ENCODE measurements at places on chromosomes 7 and 10.

DNA sequence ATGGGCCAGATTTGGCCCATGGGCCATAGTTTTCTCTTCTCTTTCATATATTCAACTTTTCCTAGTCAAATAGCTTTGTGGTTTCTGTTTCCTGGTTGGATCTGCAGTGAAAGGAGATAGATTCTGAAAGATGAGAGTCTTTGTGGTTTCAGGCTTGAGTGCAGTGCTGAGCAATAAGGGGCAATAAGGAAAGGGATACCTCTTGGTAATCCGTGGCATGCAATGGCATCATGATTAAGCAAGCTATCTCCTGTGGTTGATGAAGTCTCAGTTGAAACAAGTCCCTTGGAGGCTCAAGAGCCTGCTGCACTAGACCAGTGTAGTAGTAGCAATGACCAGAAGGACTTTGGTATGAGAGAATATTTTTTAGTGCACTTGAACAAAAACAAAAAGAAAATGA, 187.7 kb upstream of the CNTNAP2 start:
- DNase-seq: no peak

- no peak for DNase-seq
These were observed 17.0 kb upstream of the ECHDC3 start for GRCh38 chr10:11724938-11725776.

DNA sequence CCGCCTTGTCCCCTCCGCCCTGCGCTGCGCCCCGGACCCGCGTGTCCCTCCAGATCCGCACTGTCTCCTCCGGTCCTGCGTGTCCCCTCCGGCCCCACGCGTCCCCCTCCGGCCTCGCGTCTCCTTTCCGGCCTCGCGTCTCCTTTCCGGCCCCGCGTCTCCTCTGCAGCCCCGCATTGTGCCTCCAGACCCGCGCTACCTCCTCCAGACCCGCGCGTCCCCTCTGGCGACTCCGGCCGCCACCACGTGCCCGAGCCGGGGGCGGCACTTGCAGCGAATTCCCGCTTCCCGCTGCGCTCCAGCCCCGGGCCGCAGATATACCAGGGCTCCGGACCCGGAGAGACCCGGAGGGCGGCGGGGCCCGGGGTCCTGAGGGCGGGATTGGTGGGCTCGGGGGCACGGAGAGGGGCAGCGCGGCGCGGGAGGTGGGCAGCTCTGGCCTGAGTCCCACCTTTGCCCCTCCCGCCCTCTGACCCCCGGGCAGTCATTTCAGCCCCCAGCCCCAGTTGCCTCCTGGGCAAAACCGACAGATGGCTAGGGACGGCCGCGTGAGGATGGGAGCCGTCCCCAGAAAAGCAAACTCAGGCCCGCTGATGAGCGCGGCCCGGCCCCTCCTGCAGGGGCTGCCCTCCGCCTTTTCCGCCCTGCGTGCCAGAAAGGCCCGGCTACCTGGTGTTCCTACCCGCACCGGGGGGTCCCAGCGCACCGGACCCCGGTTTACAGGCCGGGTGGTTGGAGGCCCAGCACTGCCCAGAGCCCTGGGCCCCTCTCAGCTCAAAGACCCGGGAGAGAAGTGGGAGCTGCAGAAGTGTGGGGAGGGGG, 56.5 kb downstream of the RBM17 start:
- peak; percentile 24 for DNase-seq

DNA sequence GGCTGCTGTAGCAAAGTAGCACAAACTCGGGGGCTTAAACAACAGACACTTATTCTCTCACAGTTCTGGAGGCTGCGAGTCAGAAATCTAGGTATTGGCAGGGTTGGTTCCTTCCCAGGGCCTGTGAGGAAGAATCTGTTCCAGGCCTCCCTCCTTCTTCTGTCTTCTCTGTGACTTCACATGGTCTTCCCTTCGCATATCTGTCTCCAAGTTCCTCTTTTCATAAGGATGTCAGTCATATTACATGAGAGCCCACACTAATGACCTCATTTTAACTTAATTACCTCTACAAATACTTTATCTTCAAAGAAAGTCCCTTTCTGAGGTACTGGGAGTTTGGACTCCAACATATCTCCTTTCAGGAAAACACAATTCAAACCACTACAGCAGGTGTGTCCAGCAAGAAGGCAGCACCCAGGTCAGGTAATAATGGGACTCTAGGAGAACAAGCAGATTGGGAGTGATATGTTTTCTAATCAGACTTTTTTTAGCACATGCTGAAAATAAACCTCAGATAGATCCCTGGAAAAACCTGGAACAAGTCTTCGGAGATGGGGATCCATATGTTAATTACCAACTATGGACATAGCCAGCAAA, 11.7 kb downstream of the CREB5 start:
- no peak for DNase-seq

GRCh38 chr10:132423966-132424861, 27.2 kb downstream of the PWWP2B start:
- DNase-seq: no peak

- no peak for DNase-seq
These were observed 231.3 kb downstream of the MDFIC start for GRCh38 chr7:115153176-115153575.

- no peak for DNase-seq
These were observed 81.4 kb downstream of the TCERG1L start for GRCh38 chr10:131230166-131230565.

DNA sequence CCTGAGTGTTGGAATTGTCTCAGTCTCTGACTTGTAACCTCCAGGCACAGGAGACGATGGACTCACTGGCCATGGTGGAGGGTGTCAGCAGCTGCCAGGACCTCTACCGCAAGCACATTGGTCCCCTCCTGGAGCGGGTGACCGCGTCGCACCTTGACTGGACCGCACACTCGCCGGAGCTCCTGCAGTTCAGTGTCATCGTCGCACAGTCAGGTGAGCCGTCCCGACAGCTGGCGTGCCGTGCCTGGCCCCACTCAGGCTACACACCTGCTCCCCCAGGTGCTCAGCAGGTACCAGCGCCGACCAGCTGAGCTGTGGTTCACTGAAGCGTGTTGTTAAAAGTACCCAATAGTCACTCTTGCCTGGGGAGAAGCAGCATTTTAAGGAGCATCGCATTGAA, 36.7 kb upstream of the PRKAR1B start:
- no peak for DNase-seq

DNA sequence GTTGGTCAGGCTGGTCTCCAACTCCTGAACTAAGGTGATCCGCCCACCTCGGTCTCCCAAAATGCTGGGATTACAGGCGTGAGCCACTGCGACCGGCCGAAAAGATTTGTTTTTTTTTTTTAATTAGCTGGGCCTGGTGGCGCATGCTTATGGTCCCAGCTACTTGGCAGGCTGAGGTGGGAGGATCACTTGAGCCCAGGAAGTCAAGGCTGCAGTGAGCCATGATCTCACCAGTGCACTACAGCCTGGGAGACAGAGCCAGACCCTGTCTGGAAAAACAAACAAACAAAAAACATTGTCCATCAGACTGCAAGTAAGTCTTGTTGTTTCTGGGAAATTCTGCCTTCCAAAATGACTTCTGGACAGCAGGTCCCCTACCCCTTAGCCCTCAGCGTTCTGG, 16.3 kb upstream of the ZNF212 start:
- DNase-seq: no peak

DNA sequence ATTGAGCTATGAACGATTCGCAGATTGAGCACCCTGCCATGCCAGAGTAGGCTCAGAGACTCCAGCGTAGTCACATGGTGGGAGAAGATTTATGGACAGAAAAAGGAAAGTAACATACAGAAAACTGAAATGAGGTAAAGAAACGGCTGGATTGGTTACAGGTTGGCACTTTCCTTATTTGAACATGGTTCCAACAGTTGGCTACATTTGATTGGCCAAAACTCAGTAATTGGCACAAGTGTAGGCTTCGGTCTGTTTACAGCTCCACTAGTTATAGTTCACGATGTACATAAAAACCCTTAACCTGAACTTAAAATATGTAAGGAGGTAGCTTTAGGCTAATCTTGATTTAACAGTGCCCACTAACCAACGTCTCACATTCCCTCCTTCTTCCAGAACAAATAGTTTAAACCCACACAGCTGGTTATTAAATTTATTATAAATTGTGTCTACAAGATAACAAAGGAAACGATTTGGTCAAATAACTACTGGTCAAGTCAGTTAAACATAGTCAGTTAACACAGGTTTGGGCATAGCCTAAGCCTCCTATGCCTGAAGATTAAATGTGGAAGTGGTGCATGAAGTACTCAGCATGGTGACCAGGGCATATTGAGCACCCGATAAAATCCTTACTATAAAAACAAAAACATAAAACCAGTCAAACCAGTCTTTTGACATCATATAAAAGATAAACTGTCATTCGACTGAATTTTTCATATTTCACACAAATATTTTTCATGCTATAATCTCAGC, 17.9 kb upstream of the MTERF1 start:
- DNase-seq: no peak

DNA sequence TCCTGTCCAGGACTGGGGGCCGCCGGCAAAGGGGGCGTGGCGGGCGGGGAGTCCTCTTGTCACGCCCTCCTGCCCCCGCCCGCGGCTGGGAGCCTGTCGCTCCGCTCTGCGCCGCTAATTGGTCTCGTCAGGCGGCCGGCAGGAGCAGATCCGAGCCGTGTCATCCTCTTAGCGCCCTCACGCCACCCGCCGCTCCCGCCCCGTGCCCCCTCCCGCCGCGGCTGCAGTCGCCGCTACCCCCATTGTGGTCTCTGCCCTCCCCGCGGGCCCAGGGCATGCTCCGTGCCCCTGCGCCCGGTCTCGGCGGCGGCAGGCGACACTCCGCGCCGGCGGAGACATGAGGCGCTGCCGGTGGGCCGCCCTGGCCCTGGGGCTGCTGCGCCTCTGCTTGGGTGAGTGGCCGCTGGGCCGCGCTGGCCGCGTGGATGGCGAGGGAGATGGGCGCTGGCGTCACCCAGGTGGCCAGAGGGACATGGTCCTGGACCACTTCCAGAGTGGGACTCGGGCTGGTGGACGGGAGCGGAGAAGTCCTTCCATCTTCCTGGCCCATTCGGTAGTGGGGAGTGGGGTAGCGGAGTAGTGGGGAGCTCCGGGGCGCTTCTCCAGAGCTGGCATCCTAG, at the start of gene CDHR1:
CDHR1 (plus strand) TSS at position 114 of the 620 bp plus-strand sequence; CDS start at position 338, 224 bp downstream.
- DNase-seq: peak; percentile 64

DNA sequence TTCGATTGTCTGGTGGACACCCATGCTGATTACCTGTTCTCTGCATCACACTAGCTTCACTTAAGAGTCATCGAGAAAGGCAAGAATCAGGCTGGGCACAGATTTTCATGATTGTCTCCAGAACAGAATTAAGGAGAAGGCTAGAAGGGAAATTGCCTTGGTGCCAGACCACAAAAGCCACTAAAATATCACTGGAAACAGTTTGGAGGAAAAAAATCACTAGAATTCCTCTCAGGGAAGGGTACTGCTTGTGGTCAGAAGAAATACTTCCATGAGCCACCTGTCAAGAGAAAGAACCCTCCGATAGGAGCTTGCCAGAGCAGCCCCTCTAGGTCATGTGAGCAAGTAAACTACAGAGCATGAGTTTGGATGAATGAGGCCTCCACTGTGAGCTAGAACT, 269.3 kb upstream of the TEX47 start:
- DNase-seq: no peak

GRCh38 chr7:15005672-15006071, 103.1 kb upstream of the DGKB start:
- no peak for DNase-seq

DNA sequence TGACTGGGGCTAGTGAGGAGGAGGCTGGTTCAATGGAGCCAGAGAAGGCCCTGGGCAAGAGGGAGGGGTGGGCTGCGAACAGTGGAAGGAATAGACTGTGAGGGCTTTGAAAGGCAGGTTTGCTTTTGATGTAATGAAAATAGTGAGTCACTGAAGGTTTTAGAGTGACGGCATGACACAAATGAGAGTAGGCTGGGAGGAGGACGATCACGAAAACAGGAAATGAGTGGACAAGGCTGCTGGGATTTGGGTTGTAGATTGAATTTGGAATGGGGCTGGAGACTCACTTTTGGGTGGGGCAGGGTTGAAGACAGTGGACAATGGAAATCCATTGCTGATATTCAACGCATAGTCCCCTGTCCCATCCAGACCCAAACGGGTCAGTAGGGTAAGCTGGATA, 139.6 kb downstream of the CDH23 start:
- DNase-seq: no peak

GRCh38 chr10:43393606-43394360, 15.2 kb downstream of the HNRNPF start:
- no peak for DNase-seq

DNA sequence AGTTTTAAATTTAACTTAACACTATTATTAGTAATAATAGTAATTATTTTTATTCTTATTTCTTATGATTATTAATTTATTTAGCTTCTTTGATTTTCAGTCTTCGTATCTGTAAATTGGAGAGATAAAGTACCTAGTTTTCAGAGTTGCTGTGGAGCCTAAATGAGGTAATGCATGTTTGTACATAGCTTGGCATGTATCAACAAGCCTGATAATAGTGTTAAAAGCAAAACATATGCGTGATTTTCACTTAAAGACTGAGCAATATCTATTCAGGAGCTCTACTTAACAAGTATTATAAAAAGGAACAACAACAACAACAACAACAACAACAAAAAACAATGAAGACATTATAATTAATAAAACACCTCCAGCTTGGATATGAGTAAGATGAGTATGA, 12.4 kb downstream of the CALCR start:
- DNase-seq: no peak

- DNase-seq: no peak
These were observed 33.0 kb downstream of the AKAP9 start for GRCh38 chr7:91973639-91974038.

- no peak for DNase-seq
These were observed 82.5 kb downstream of the TMEM168 start for GRCh38 chr7:112707655-112708054.

DNA sequence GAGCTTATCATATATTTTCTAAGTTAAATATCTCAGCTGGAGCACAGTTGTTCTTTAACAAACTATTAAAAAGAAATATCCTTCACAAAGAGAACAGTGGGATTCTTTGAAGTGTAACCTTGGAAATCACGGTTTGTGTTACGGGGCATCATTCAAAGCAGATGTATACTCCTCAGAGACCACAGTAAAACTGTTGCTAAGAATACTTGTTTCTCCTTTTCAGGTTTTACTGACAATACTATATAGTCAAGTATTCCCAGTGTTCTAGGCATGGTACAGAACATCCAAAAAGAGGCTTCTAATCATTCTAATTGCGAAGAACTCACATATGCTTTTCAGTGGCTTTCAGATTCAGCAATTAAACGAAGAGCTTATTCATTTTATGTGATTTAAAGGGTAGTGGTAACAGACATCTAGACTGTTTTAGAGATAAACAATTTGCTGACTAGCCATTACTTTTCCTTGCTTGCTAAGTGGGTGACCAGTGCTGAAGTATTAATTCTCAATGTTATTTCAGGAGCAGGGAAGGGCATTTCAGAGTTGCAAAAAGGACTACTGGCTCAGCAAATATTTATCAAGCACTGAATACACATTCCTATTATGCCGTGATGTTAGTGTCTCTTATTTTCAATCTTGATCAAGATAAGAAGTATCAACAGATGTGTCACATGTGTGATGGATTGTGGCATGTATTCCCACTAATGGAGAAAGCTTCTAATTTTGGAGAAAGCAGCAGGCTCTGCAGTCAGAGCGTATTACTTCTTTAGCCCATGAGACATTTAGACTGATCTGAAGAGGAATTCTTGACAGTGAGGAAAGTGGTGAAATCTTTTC, 236.8 kb downstream of the RNLS start:
- DNase-seq: no peak
